BE2C (cell line): ENCODE measurements at places on chromosomes 7 and 10.
A peak's percentile ranks its signal among the peaks of the same experiment; 100 is the strongest.

DNA sequence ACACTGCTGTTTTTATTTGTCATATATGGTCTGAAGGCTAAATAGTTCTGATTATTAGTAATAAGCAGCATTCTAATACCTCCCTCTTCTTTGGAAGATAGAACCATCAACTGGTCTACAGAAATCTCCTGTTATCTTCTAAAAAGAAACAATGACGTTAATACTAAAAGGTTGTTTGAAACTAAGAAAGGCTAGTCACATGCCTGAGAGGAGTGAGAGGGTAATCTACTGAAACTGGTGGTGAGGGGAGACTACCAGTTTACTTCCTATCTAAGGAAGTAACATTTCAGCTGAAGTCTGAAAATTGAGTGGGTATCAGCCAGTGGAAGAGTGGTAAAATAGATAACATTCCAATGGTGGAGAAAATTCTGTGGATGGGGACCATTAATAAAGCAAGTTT is 48.4 kb downstream of the FGFBP3 start:
- DNase-seq, result no peak

DNA sequence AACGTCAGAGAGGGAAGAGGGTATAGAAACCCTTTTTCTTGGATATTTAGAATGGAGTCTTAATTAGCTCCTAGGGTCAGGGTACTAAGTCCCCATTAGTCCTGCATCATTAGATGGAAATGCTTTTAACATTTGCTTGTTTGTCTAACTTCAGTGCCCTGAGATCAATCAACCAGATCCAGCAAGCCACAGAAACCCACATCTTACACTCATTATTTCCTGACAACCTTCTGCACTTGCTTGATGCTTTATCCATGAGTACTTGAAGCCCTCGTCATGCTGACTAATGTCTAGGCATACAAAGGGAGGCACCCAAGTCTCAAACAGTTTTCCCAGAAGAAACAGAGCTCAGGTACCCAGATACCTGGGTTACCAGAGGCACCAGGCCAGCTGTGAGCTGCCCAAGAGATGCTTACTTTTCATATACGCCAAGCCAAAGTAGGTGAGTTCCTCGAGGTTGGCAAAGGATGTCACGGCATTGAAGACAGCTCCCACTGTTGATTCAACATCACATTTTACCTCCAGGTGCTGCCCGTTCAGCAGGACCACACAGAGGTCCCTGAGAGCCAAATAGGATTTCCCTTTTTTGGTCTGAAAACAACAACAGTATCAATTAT is 42.7 kb downstream of the FRMPD2 start:
- no peak for DNase-seq

GRCh38 chr10:114653926-114654325 is 4.1 kb downstream of the ABLIM1 start:
- DNase-seq, result no peak

DNA sequence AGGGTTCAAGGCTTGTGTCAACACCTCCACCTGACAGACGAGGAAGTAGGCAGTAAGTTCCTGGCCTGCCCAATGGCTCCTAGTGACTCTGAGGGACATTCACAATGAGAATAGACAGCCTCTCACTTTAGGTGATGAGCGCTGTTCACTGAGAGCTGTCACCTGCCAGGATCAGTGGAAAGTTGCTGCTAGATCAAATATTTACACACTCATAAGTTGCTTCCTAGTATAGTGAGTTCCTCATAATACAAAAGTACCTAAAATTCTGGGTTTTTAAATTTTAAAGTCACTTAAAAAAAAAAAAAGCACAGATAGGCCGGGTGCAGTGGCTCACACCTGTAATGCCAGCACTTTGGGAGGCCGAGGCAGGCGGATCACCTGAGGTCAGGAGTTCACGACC is 320.8 kb downstream of the PRPF18 start:
- DNase-seq, result no peak

GRCh38 chr10:16960551-16960950 is 143.3 kb upstream of the RSU1 start:
- DNase-seq, result no peak

DNA sequence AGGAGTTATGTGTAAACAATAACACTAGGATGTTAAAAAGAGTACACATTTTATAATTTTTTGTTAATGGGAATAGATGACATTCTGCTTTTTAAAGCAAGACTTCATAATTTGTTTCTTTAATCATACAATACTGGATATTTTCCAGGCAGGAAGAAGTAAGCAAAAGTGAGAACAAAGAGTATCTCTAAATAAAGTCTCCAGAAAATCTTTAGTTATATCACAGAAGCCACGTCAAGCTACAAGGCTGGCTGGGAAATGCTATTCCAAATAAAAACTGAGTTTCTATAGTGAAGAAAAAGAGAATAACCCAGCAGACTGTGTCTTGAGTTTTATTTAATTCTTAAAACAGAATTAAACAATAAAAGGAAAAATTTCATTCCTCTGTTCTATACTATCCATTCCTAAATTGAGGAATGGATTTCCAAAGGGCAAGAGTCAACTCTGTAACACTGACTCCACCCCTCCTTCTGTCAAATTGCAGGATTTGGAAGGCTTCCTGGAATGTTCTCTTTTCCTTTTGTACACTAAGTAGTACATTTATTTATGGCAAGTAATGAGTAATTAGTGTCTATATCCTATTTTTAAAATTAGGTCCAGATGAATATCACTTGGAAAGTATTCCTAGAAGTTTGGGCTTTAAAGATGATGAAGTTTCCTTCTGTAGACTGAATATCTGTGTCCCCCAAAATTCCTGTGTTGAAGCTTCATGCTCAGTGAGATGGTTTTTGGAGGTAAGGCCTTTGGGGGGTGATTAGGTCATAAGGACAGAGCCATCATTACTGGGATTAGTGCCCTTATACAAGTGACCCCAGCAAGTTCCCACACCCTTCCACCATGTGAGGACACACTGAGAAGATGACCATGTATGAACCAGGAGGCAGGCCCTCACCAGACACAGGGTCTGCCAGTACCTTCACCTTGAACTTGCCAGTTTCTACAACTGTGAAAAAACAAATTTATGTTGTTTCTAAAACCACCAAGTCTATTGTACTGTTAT is 290.9 kb downstream of the CRPPA start:
- DNase-seq, result no peak

- DNase-seq, result no peak
These were observed 2.2 kb downstream of the FGFR2 start for GRCh38 chr10:121595806-121596688.

GRCh38 chr7:149735779-149736477 is 37.5 kb downstream of the ZNF467 start:
- DNase-seq, result no peak

- DNase-seq, result no peak
These were observed 199.0 kb upstream of the GRB10 start for GRCh38 chr7:50981743-50982142.

- DNase-seq, result no peak
These were observed 135.1 kb downstream of the DPY19L1 start for GRCh38 chr7:34902182-34902581.

DNA sequence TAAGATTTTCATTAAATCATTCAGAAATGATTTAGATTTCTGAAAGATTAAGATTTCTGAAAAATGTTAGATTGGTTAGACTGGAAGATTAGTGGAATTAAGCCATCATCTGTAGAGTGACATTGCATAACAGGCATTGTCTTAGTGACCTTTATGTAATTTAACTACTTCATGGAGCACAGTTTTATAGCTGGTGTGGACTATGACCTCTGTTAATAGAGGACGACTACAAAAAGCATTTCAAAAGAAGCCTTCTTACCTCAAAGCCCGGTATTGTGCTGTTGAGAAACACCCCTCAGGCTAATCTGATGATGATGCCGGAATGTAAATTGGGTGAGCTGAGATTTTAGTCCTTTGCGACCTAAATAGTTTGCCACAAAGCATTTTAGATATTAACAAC is 55.6 kb downstream of the GALNT11 start:
- no peak for DNase-seq

- no peak for DNase-seq
These were observed 24.9 kb downstream of the ZNF783 start for GRCh38 chr7:149286811-149287400.

DNA sequence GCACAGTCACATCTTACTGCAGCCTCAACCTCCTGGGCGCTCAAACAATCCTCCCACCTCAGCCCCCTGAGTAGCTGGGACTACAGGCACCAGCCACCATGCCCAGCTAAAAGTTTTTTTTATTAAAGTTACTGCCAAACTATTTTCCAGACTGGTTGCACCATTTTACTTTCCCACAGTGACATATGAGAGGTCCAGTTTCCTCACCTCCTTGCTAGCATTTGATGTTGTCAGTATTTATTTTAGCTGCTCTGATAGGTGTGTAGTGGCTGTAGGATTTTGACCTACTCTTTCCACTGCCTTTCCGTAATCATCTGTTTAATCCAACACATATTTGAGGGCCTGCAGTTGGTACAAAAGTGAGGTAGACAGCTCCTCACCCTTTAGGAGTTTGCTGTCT is 5.4 kb upstream of the UBE3C start:
- DNase-seq, result no peak

- DNase-seq, result no peak
These were observed 354.5 kb downstream of the FGFR2 start for GRCh38 chr10:121243609-121244241.

GRCh38 chr7:128065872-128066271 is 34.6 kb upstream of the LRRC4 start:
- no peak for DNase-seq

GRCh38 chr10:43870968-43871439 is 222.3 kb upstream of the ZNF32 start:
- DNase-seq, result no peak

DNA sequence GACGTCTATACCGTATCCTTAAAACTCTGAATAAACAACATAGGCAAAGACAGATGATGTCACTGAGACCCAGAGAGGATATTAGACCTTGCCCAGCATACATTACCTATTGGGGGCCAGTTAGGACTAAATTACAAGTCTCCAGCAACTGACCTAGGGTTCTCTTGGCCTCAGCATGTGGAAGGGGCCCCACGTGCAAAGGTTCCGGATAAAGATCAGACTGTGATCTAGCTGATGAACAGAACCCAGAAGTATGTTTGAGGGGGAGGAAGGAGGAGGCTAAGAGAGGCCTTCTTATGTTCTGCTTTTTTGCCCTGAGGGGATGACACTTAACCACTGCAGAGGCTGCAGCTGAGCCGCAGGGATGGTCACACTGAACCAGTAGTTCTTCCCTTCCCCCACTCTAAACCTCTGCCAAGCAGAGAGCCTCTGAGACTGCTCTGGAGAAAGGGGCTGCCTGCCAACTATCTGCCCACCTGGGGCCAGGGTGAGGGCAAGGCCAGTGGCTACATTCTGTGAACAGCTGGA is 24.0 kb upstream of the KMT2C start:
- DNase-seq, result peak; percentile 58

DNA sequence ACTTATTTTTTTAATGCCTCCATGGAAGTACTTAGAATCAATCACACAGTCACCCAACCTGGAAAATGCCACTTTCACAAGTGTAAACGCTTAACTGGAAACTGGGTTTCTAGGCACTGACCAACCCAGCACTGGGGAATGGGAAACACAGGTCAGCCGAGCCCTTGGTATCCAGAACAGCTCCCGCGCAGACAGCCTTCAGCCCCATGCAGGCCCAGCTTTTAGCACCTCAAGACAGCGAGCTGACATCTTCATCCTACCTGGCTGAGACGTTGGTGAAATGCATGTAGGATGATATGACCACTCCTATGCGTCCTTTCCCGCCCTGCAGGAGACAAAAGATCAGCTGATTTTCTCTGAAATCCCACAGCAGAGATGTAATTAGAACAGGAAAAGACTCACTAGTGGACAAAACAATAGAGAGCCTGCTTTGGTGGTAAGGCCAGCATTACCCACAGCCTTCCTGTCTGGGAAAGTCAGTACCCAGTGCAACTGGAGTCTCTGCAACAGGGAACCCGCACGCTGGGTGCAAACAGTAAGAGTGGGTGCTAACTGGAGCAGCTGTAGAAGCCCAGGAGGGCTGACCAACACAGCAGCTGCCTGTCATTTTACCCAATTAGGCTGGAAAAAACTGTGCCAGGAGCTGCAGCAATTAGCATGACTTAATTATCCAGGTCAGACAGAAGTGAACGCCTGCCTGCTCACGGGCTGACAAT is 153.7 kb downstream of the TNS3 start:
- peak; percentile 46 for DNase-seq

DNA sequence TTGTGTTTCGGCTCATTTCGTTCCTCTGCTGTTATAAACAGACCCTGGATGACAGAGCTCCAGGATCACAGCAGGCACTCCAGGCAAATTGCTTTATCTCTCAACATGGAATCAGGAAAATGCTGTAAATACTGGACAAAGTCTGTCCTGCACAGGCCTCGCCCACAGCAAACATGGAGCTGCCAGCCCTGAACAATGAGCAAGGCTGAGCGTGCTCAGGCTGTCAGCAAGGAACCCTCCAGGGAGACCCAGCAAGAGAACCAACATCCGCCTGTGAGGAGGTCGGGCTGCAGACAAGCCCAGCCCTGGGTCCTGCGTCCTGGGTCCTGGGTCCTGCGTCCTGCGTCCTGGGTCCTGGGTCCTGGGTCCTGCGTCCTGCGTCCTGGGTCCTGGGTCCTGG is 180.8 kb downstream of the PTPRN2 start:
- no peak for DNase-seq

- no peak for DNase-seq
These were observed 17.6 kb downstream of the MINDY3 start for GRCh38 chr10:15842556-15843169.

GRCh38 chr10:59888781-59889435 is 17.4 kb downstream of the CCDC6 start:
- no peak for DNase-seq

- DNase-seq, result no peak
These were observed 71.2 kb upstream of the TRIM24 start for GRCh38 chr7:138388673-138389491.

- DNase-seq, result no peak
These were observed 312.9 kb downstream of the TCERG1L start for GRCh38 chr10:130998642-130999041.

DNA sequence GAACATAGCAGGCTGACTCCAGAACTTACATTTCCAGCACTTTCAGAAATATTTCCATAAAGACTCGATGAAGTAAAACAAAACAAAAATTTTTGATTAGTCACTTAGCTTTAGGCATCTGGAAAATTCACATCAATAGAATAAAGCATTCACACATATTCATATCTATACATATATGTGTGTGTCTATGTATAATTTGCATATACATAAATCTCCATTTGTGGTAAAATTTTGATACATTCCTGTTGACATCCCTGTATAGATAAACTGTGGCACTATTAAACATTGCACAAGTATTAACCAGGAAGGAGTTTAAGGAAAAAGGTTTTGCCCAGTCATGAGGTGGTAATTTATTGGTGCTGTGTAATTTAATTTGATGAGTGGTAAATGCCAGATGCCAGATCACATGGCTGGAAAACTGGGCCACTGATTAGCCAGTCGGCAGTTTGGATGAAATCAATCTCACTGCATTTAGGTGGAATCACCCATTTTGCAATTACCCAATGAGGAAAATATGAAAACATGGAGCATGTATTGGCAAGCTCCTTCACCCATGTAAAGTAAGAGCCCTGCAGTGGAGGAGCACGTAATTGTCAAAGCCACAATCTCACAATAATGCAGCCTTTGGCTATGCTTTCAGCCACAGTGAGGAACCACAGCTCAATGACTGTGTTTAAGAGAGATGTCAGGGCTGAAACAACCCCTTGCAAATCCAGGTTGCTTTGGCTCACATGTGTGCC is 294.6 kb downstream of the RNLS start:
- peak; percentile 38 for DNase-seq

- no peak for DNase-seq
These were observed 42.4 kb downstream of the CCNY start for GRCh38 chr10:35378541-35379210.

- no peak for DNase-seq
These were observed 115.9 kb upstream of the MEOX2 start for GRCh38 chr7:15802425-15802824.
